ENCODE measurements at places on chromosomes 2 and 18. TPM values are rescaled to one million over a fixed set of nuclear protein-coding genes. Genes with fewer than 3 reads are reported as not detected.

DNA sequence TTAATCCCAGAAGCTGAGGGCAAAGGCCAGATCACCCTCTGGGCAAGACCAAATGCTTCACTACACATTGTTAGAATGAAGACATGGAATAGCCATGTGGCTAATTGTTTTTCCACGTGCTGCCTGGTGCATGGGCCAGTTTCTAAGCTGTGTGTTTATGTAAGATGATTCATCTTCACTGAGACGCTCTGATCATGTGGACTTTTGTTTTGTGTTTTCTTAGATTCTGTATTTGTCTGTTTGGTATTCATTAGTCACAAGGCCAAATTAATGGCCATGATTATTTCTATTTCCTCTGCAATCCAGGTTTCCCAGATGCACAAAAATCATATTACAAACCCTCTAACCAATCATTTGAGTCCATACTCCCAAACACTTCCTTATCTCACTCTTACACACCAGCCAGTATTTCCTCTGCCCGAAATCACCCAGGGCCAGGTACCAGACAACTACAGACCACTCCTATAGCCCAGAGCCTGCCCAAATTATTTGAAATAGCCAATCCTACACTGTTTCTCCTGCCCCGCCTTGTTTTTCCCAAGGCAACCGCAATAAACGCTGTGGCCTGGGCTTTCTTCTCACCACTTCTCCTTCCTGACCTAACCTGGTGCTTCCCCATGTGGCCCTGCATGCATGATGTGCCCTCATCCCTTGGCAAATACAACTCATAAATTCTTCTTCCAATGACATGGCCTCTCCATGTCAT lies 94.2 kb upstream of the SP3 start:
- DNase-seq, result no peak

DNA sequence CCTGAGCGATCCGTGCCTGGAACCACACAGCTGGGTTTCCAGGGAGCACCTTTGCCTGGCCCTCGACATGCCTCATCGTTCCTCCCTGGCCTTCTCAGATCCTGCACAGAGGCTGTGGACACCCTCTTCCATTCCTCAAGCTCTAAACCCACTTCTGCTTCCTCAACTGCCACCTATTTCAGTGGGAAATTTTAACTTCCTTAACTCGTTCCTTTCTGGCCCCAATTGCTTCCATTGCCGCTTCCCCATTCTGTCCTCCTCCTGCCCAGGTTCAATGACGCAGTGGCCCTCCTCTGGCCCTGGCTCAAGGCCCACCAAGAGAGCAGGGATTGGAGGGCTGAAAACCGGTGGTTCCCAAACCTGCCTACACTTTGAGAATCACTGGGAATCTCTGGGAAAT lies 4.8 kb upstream of the B3GNT7 start:
- DNase-seq, result no peak

DNA sequence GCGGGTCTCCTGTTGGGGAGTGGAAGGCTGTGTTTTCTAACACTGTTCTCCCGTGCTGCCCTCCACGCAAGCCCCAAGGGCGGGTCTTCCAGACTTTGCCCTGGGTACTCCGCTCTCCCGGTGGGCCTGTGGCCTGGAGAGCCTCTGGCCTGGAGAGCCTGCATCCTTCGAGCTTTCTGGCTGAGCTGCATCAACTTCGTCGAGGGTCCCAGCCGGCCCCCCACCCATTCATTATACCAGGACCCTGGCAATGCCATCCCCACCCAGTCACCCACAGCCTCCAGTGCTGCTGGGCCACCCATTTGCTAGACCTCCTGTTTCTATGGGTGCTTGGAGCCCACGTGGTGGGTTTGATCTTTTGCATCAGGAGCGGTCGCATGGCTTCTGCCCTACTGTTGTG lies 102.2 kb downstream of the PTGR3 start:
- no peak for DNase-seq

DNA sequence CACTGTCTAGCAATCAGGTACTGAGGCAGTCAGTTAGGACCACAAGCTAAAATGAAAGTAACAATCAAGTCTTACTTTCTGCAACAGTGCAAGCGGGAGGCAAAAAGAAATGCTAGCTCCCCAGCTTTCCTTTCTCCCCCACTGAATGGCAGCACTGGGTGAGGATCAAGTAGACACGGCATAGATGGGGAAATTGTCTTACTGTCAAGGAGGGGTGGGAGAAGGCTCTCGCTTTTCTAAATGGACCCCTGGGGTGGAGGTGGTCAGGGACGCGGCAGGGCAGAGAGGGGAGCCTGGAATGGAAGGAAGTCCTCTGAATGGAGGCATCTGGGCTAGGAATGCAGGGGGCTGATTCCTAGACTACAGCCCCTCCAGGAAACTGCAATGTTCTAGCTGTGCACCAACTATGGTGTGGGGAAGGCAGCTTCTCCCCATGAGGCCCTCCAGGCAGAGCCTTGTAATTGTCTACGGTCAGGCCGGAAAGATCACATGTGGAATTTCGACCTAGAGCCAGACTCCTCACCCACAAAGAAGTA lies 24.3 kb downstream of the METTL8 start:
- no peak for DNase-seq

DNA sequence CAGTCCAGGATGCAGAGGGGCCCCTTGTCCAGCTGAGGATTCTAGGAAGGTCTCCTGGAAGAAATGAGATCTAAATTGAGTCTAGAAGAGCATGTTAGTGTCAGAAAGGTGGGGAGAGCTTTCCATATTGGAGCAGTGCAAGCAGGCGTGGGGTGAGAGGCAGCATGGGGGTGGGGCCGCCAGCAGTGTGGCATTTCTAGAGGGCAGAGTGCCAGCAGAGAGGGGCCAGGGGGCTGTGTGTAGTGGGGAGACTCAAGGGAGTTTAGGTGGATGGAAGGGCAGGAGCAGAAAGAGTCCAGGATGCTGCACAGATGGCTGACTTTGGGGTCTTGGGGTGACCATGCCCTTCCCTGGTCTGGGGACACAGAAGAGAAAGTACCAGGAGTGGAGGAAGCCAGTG lies 2.1 kb downstream of the VIL1 start:
- DNase-seq, result no peak

The CTLA4 gene
- not detected for total RNA-seq

DNA sequence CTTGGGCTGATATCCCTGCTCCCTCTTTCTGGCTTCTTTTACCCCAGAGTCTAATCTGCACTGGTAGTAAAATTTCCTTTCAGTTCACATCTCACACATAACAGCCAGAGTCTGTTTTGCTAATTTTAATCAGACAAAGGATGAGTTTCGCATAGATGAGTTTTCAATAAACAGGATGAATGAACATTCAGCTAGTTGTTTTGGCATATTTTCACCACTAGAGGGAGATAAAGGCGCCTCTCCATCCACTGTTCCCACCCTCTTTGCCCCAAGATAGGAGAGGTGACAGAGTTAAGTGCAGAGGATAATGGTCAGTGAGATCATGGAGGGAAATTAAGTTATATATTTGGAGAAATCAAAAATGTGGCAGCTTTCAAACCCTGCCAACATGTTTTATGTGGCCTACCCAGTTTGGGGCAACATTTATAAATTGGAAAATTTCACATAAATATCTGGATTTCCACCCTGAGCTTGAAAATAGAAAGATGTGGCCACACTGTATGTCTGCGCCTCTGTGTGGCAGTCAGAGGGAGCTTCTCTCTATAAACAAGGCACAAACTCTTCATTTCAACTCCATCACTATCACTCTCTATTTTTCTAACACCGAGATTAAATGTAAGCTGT lies 48.5 kb upstream of the DTNA start:
- DNase-seq, result no peak

The PLEK gene
- total RNA-seq, result 6.2 TPM

- no peak for DNase-seq
Measured at GRCh38 chr2:142065156-142065555, 65.7 kb downstream of the LRP1B start.

DNA sequence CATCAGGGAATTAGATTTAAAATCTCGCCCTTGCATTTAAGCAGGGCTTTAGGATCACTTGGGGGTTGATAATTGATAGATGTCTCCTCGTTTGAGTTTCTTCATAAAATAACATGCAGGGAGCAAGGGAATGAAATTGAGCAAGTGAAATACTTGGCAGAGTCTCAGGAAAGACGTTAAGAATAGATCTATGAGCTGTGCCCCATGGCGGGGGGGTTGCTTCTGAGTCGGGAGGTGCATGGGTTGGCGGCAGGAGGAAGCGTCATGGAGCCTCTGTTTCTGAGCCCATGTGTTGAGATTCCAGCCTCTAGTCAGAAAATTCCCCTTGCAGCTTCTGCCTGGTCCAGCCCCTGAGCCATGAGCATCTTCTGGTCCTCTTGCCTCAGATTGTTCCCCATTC lies 82.0 kb downstream of the APOB start:
- DNase-seq, result no peak
